Stomach (tissue), 19 donors: ENCODE measurements at places on chromosomes 7 and 10. TPM values are rescaled to one million over a fixed set of nuclear protein-coding genes. Genes with fewer than 3 reads are reported as not detected.

The CUTC gene
- 45.2 TPM for total RNA-seq

The SLC29A4 gene
- total RNA-seq, result 4.1 TPM

The MYH16 gene
- not detected for total RNA-seq

The POT1 gene
- 19.2 TPM for total RNA-seq

The WNT8B gene
- not detected for total RNA-seq

The LRRC18 gene
- total RNA-seq, result not detected
